Left hindlimb (tissue), 1 donor: ENCODE measurements at places on chromosomes 13 and 19.

DNA sequence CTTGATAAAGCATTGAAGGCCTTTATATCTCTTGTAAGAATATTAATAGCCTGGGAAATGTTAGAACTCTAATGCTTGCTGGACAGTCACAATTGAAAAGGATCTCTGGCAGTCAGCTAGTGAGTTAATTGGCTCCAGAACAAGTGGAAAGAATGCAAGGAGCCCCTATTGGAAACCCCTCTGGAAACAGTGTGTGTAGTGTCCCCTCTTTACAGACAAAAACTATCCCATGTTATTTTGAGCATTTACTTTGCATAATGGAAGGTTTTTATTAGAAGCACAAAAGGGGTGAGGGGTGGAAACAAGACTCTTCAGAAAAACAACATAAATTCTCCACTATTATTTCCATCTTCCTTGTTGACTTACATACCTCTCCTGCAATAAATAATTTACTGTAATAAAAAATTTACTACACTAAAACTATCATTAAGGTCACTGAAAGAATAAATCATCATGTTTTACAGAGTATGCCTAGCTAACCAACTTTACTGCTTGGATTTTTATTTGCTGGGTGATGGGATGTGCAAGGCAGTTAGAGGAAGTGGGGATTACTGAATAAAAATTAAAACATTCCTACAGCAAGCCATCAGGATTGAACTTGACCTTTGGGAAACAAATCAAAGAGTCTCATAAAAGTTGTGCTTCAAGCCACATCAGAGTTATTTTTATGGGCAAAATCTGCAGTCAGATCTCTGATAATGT is 610.4 kb downstream of the TBC1D4 start:
- DNase-seq: no peak

DNA sequence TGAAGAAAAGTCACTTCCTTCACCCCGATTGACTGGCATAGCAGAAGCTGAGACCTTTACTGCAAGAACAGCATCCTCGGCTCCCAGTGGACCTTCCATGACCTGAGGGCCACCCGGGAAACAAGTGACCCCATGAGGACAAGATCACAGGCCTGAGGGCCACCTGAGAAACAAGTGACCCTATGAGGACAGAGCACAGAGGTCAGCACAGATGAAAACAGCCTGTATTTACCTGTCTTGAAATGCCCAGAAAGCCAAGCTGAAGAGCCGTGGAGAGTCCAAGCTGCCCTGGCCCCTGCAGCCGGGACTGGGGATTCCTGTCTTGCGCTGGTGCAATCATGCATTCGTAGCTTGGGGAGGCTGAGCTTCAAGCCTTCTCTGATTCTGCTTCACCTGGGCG is 114.2 kb upstream of the SPACA7 start:
- DNase-seq: no peak

- DNase-seq: no peak
Observed at GRCh38 chr13:99374994-99375737, 68.0 kb upstream of the GPR183 start.

GRCh38 chr19:15291089-15291488 is 41.2 kb downstream of the BRD4 start:
- no peak for DNase-seq

DNA sequence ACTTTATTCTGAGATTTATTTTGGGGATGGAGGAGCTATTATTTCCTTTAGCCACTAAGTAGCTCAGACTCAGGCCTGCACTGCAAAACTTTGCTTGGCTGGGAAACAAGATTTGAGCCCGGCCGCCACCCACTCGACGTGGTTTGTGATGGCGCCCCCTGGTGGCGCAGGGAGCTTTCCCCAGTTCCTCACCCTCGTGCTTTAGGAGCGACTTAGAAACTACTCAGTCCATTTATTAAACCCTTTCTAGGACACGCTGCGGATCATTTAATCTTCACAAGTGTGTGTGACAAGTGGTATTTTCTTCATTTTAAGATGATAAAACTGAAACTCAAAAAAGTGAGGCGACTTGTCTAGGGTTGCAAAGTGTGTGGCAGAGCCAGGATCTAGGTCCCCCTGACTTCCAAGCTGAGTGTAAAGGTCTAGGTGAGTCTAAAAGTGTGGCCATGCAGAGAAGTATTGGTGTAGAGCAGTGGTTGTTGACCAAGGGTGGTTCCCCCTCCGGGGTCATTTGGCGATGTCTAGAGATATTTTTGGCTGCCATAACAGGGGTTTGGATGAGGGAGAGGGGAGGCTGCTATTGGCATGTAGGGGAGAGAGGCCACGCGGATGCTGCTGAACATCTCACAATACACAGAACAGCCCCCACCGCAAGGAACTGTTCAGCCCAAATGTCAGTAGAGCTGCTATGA is 2.2 kb downstream of the CXCL17 start:
- DNase-seq: peak; percentile 53

DNA sequence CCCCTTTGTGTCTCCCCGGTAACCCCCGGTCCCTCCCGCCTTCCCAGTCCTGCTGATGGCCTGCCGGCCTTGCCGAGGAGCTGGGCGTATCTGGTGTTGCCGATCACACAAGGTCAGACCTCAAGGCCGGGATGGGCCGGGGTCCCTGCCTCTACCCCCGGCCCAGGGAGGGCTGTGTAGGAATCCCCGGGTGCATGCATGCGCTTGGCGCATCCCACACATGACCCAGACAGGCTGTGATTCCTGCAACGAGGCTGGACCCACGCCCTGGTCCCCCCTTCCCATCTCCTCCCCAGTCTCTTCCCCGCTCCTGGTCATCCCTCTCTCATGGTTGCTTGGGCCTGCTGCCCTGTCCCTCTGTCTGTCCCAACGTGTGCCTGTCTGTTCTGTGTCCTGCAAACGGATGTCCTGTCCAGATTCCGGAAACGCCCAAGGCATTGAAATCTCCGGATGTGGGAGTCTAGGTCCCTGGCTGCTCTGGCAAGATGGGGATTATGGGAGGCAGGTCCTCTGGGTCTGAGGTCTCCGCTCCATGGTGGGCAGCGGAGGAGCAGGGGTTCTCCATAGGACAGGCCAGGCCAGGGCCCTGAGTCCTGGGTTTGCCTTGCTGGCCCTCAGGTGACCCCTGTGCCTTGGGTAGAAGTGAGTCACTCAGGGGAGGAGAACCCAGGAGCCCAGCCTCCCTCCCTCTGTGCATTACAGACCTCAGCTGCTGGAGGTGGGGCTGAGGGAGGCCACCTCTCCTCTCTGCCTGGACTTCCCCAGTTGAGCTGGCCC is 1.6 kb downstream of the PKN1 start:
- no peak for DNase-seq

DNA sequence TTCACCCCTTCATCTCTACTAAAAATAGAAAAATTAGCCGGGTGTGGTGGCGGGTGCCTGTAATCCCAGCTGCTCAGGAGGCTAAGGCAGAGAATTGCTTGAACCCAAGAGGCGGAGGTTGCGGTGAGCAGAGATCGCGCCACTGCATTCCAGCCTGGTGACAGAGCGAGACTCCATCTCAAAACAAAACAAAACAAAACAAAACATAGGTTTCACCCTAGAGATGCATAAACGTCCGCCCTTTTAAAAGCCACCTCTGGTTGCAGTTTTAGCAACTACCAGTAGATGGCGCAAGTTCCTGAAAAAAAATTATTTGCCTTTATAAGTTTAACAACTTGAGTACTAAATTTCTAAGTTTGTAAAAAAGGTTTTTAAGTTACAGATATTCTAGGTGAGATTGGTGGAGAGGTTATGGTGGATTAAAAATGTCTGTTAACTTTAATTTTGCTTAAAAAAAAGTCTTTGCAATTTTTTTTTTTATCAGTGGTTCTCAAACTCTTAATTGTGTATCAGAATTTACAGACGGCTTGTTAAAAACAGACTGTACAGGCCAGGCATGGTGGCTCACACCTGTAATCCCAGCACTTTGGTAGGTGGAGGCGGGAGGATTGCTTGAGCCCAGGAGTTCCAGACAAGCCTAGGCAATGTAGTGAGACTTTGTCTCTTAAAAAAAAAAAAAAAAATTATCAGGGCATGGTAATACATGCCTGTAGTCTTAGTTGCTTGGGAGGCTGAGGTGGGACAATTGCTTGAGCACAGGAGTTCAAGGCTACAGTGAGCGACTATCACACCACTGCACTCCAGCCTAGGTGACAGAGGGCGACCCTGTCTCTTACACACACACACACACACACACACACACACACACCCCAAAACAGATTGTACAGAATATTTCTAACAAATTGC is 42.1 kb downstream of the NAA16 start:
- no peak for DNase-seq

DNA sequence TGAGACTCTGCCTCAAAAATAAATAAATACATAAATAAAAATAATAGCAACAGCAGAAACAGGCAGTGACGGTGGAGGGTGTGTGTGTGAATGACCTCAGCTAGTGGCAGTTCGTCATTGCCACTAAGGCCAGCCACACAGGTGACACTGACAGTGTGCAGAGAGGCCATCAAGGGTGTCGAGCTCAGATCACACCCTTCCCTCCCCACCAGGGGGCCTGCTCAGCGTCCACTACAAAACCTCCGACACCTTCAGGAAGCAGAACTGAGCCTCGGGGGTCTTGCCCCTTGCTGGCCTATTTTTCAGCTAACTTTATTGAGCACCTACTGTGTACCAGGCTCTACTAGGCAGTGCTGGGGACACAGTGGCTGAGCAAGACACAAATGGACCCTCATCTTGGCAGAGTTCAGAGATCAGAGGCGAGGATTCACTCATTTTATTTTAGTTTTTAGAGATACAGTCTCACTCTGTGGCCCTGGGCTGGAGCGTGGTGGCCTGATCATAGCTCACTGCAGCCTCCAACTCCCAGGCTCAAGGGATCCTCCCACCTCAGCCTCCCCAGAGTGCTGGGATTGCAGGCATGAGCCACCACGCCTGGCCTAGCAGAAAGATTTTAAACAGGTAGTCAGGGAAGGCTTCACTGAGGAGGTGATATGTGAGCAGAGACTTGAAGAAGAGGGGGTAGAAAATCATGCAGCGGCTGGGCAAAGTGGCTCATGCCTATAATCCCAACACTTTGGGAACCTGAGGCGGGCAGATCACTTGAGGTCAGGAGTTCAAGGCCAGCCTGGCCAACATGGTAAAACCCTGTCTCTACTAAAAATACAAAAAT is 30.3 kb upstream of the SEMA6B start:
- DNase-seq: no peak

GRCh38 chr19:56837004-56837403 is 3.5 kb downstream of the PEG3 start:
- peak; percentile 48 for DNase-seq

DNA sequence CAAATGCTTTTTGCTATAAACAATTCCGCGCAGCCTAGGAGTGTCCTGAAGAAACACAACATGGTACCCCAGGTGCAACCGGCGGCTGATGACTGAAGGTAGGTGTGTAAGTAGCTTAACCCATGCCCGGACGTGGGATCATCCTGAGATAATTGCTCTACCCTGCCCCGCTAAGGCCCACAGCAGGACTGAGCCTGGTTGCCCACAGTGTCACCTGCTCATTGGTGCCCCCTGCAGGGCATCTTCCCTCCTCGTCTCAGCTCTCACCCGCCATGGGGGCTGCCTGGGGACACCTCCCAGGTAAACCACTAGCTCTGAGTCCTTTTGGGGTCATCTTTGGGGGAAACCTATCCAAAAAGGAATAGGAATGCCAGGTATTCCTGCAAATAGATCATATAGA is 22.3 kb downstream of the TMEM161A start:
- DNase-seq: no peak

- DNase-seq: no peak
Observed at GRCh38 chr13:45156565-45157361, 36.5 kb downstream of the GTF2F2 start.

DNA sequence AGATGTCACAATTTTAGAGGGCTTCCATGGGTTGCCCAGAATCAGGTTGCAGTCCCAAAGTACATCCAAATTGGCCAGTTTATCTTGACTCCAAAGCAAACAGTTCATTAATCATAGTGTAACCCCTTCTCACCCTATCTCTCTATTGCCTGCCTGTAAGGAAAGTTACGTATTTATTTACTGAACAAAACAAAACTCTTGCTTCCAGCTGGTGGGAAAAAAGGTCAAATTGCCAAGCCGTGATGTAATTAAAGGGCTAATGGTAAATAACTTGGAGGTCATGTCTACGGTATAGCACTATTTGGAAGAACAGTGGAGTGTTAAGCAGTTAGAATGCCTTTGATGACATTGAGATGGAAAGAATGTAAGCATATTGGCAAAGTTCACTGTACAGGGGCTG is 214.0 kb downstream of the DLEU7 start:
- no peak for DNase-seq

DNA sequence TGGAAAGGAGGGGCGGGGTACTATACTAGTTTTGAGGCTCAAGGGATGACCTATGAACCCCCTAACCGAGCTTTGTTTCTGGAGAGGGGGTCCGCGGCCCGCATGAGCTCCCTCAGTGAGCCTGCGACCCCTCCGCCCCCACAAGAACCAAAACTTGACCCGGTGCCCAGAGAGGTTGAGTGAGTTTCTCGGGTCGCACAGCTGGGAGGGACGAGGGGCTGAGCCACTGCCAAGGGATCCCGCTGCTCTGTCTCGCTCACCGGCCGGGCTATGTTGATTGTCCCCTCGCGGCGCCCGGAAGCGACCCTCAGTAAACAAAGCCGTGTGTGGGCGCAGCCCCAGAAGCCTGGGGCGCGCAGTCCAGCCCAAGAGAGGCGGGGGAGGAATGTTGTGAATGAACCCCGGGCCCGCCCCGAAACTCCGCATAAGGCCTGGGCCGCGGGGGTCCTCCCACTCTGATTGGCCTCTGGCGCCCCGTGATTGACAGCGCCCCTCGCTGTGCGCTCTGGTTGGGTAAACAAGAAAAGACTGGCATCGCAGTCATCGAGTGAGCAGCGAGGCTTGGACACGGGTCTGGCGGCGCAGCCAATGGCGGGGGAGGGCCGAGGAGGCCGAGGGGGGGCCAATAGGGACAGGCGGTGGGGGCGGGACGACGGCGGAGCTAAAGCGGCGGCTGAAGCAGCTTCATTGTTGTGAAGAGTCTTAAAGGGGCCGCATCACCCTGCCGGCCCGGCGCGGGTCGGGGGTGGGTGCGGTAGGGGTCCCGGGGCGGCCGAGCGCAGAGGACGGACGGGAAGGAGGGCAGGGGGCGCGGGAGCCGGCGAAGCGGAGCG is at the start of gene ZSWIM4:
ZSWIM4 (plus strand) TSS at position 687 of the 833 bp plus-strand sequence. CDS start 206 bp downstream, outside the sequence.
- peak; percentile 99 for DNase-seq

DNA sequence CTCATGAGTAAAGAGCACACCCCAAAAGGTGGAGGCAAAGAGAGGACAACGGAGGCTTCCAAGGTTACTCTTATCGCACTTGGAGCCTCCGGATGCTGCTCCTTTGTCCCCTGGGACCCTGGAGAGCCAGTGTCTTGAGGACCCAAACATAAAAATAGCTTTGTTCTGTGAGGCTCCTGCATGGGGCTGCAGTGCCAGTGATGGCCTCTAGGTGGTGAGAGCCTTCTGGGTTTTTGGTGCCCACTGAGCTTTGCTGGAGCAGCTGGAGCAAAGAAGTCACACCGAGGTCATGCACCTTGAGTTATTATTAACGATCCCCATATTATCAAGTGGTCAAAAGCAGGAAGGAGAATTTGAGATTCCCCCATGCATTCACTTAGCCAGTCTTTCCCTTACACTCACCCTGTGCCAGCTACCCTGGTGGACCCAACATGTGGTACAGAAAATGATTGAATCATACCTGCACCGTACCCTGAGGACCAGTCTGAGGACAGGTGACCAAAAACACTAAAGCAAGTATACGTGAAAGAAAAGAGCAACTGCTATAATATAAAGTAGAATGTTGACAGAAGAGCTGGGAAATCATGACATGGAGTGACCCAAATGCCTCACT is 41.5 kb downstream of the ZNF682 start:
- DNase-seq: no peak

- peak; percentile 90 for DNase-seq
Observed at GRCh38 chr19:10625003-10625761, at the start of gene SLC44A2. Gene SLC44A2 (plus strand): TSS chr19:10625553. CDS start chr19:10625634, 81 bp downstream.
